ENCODE measurements at places on chromosomes 5 and 9.

DNA sequence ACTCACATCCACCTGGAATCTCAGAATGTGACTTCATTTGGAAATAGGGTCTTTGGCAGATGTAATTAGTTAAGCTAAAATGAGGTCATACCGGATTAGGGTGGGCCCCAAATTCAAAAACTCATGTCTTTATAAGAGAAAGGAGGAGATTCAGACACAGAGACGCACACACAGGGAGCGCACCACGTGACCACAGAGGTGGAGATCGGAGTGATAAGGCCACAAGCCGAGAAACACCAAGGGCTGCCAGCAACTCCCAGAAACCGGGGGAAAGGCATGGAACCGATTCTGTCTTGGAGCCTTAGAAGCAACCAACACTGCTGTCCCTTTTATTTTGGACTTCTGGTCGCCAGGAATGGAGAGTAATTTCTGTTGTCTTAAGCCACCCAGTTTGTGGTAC is 31.8 kb upstream of the LMX1B start:
- no peak for DNase-seq

- DNase-seq, result no peak
Measured at GRCh38 chr9:68515326-68516017, 25.2 kb downstream of the TMEM252 start.

DNA sequence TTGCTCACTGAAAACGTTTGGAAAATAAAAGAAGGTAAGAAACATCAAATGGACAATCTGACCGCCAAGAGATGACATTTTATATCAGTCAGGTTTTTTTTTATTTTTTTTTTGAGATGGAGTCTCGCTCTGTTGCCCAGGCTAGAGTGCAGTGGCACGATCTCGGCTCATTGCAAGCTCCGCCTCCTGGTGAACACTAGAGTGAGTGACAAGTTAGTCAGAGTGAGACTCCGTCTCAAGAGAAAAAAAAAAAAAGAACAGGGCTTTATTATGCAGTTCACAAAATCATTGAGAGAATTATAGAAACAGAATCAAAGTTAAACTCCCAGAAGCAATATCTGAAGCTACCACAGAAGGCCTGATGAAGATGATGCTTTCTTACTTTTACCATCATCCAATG is 70.1 kb downstream of the DTWD2 start:
- no peak for DNase-seq

GRCh38 chr5:77924081-77924480 is 147.9 kb upstream of the TBCA start:
- no peak for DNase-seq

DNA sequence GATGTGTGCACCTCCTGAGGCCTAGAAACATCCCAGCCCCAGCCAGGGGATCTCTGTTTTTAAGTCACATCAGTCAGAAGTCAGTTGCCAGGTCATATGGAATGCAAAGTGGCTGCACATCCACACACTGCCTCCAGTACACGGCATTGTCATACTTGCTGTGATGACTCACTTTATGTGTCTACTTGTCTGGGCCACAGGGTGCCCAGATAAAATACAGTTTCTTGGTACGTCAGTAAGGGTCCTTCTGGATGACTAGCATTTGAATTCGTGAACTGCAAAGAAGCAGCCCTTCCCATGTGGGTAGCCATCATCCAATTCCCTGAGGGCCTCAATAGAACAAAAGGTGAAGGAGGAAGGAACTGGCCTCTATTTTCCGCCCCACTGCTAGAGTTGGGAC is 27.7 kb downstream of the AUH start:
- DNase-seq, result no peak

DNA sequence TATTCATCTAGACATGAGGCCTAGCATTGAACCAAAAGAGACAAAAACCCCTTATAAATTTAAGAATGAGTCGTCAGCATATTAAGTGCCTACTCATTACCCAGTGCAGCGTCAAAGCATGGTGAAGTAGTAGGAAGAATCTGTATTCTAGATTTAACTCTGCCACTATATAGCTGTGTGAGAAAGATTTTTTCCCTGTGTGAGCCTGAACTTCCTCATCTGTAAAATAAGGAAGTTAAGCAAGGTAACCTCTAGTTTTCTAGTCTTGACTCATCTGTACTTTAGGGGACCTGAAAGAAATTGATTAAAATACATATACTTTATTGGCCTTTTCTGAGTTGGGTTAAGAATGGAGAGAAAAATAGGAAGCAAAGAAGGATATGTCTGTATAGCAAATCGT is 82.1 kb upstream of the RUSC2 start:
- no peak for DNase-seq

All from right lung (tissue), 10 donors.